ENCODE measurements at places on chromosomes 6 and 20.

GRCh38 chr6:106927531-106928398 lies 46.8 kb downstream of the CD24 start:
- no peak for DNase-seq

DNA sequence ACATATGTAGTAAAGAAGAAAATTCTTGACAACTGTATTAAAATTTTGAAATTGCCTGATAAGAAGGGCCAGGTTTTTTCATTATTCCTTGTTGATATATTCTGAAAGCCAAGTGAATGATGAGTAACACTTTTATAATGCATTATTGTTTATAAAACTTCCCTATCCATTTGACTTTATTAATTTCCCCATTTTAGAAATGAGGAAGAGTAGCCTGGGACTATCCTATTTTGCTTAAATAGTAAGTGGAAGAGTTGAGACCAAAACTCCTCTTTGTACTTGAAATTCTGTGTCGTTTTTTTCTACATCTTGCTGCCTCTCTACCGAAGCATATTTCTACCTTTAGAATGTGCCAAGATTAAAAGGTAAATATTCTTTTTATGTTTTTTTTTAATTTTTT lies 39.7 kb downstream of the TRMT11 start:
- DNase-seq: no peak

DNA sequence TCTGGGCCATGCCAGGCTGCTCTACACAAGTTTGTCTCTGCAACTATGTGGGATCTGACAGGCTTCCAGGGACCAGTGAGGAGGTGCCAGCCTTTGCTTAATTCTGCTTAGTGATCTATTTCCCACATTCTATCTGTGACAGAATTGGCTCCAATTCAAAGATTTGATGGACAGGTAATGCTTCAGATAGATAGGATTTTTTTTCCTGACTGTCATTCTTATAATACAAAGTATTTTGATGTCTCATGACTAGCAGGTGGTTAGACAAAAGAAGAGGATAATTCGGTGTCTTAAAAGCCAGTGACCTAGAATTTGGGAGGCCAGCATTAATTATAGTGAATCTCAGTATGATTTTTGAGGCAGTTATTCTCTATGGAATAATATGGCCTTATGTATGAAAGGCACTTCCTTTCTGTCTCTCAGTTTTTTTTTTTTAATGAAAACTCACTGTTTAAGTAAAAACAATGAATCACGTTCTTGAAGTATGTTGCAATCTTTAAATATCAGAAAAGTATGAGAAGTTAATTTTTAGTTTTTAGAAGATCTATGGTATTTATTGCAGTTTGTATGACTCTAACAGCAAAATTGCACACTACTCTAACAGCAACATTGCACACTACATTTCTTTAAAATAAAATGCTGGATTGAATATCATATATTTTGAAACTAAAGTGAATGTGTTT lies 43.7 kb downstream of the TMEM200A start:
- DNase-seq: no peak

DNA sequence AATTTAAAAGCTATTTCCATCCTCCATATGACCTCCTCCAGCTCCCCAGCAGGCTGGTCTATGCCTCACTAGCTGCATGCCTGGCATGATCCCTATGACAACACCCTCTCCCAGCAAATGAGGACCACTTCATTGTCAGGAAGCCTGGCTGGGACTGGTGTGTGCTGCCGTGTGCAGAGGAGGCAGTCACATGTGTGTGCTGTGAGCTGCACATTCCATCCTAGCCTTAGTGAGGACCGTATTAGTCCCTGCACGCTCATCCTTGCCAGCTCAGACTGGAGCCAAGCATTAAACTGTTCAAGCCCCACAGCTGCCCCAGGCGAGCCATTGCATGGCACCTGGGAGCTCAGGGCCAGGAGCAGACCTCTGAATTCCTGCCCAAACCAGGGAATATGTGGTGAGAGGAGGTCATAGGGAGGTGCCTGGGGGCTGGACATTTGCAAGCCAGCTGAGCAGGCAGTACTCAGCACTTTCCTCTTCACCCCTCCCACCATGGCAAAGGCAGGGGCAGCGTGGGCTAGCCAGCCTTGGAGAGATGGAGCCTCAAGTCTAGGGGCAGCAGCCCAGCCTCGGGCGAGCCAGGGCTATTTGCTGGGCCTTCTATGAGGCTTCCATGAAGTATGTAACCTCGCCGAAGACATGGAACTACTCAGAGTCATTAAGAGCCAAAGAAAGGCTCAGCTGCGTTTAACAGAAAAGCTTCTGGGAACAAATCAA lies 8.7 kb upstream of the CCN5 start:
- DNase-seq: no peak

GRCh38 chr6:121666814-121667213 lies 231.4 kb downstream of the GJA1 start:
- DNase-seq: no peak

DNA sequence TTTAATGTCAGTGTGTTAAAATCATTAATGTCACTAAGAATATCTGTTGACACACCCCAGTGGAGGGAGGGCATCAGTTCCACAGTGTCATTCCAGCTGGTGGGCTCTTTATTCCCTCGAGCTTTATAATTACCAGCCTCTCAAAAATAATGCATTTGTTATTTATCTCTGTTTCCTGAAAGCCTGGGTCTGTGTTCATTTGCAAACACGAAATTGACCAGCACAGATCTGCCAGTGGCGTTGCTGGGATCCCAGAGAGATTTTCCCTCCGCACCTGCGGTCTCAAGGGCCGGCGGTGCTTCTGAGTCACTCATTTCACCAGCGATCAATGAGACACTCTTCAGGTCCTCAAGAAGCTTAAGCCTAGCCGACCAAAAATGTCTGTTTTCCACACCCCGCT lies 5.7 kb upstream of the PYGB start:
- DNase-seq: no peak

DNA sequence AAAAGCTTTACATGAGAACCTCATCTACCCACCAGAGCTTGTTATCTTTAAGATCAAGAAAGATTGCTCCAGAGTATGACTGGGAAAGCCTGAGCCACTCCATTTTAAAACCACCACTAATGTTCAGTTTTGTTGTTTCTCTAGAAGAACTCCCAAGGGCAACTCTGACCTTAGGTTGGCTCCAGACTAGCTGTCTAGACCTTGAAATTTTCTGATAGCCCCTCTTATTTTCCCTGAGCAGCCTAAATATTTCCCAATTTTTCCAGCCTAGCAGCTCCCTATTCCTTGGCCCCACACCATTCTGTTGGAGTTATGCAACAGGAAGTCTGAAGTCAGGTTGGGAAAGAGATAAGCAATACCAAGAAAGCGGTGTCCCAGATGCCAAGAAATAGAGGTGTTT lies 84.6 kb upstream of the TCF21 start:
- DNase-seq: no peak

- DNase-seq: no peak
These were observed 93.0 kb downstream of the ADTRP start for GRCh38 chr6:11685481-11686093.

- no peak for DNase-seq
These were observed at the start of gene CCDC170 for GRCh38 chr6:151493804-151494234. Gene CCDC170, plus strand, starts transcription at chr6:151494017. Its CDS starts 112 bp downstream, at chr6:151494129.

GRCh38 chr20:36969478-36970186 lies 18.1 kb upstream of the SAMHD1 start:
- DNase-seq: peak; percentile 60

- no peak for DNase-seq
These were observed 45.1 kb downstream of the OGFRL1 start for GRCh38 chr6:71333697-71334096.

GRCh38 chr6:36698196-36698595 lies 570 bp downstream of the RAB44 start:
- no peak for DNase-seq

DNA sequence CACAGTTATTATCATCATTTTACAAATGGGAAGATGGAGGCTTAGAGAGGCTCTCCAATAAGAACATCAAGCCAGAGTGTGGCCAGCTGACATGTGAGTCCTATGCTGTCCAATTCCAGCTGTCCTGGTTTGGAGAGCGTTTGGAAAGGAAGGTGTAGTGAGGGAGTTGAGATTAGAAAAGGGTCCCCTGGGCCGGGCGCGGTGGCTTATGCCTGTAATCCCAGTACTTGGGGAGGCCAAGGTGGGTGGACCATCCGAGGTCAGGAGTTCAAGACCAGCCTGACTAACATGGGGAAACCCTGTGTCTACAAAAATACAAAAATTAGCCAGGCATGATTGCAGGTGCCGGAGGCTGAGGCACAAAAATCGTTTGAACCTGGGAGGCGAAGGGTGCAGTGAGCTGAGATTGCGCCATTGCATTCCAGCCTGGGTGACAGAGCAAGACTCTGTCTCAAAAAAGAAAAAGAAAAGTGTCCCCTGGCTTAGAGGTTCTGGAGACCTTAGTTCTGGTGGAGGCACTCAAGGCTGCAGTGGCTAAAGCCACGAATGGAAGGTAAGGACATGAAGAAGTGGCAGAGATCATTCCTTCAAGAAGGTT lies 22.1 kb upstream of the OVOL2 start:
- DNase-seq: no peak

DNA sequence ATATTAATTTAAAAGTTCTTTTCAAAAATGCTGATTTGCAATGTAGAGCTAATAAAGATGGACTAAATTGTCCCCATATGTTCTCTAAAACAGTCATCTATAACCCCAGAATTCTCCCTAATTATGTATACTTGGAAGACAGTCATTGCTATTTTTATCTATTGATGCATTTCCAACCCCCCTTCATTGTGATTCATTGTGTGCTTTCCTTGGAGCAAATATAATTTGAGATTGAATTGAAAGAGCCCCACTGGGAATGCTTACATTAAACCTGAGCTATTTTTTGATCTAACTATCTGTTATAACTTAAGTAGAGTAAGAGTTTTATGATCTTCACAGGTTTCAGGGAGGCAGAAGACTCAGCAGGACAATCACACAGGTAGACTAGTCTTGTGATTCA lies 73.7 kb upstream of the PTCHD4 start:
- DNase-seq: no peak

DNA sequence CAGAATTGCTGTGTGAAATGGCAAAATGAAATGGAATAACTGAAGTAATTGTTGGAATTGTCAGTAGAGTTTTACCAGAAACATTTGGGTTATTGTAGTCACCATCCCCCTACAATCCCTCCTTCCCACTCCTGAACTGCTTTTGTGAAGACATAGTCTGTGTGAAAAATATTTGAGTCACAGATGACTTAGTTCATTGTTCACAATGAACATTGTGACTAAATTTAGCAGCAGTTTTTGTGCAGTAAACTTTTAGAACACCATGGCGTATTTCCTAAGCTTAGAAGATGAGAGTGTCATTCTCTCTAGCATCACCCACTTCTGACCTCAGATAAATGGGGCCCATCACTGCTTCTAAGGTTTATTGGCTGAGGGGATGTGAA lies 11.0 kb downstream of the OTOR start:
- DNase-seq: no peak

DNA sequence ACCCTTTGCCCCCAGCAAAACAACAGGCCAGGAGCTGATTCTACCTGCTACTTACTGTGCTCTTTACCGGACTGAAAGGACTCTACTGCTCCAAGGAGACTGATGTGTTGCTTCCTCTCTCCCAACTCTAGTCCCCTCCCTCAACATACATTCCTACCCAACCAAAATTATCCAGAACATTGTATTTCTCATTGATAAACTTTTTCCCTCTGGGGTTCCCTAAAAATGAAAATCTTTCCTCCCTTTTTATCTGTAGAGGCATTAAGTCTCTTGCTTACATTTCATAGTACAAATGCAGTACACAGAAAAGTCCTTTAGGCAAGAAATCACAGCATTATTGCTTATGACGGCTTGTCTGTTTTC lies 940 bp upstream of the HS3ST5 start:
- no peak for DNase-seq

GRCh38 chr6:77447254-77447653 lies 16.0 kb downstream of the HTR1B start:
- DNase-seq: no peak

- DNase-seq: no peak
These were observed 368.5 kb downstream of the ZFAND3 start for GRCh38 chr6:38187811-38188590.

DNA sequence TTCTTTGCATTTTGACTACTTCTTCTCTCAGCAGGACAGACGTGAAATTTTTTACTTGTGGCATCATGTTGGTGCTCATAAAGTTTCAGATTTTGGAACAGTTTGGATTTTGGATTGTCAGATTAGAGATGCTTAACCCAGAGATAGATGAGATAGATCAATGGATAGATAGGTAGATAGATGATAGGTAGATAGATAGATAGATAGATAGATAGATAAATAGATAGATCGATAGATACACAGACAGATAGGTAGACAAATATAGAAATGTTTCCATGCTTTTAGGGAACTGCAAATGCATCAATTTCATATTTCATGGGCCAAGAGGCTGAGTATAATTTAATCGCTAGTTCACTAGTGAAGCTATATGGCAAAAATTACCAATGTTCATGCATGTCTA lies 981.5 kb upstream of the ADGRB3 start:
- no peak for DNase-seq

- DNase-seq: no peak
These were observed 8.9 kb downstream of the TREM1 start for GRCh38 chr6:41277605-41278004.

- DNase-seq: no peak
These were observed 5.8 kb downstream of the DDR1 start for GRCh38 chr6:30889921-30890645.

DNA sequence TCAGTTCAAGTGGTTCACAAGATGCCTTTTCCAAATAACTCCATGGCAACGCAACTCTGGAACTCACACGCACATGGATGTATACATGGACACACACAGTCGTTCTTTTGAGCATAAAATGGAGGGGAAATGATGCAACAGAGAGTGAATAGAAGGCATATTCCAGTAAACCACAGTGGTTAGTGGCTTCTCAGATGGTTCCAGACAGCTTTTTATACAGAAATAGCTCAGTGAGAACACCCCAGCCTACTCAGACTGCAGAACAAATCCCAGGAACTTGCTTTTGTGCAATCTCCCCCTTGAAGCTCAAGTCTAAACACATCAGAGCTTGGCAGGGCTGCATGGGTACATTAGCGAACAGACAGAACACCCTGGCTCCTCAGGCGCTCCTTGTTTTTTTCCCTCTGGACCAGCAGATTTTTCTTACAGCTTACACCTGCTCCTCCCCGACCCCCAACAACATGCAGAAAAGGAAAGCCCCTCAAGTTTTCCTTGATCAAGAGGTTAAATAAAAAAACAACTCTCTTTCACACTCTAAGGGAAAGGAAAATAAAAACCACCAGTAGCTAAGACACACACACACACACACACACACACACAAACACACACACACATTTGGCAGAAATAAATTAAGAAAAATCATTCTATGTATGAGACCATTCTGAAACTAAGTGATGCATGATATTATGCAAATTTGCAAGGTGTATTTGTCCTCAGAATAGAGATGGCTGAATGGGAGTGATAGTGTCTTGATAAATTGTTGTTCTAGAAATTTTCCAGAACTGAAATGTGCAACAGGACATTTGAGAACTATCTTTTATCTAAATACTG lies 51.2 kb upstream of the RANBP9 start:
- DNase-seq: peak; percentile 49

All from CD4-positive, alpha-beta T cell treated with Interleukin-21 for 1 hour (primary cell).